ENCODE measurements at places on chromosomes 6 and 20.

DNA sequence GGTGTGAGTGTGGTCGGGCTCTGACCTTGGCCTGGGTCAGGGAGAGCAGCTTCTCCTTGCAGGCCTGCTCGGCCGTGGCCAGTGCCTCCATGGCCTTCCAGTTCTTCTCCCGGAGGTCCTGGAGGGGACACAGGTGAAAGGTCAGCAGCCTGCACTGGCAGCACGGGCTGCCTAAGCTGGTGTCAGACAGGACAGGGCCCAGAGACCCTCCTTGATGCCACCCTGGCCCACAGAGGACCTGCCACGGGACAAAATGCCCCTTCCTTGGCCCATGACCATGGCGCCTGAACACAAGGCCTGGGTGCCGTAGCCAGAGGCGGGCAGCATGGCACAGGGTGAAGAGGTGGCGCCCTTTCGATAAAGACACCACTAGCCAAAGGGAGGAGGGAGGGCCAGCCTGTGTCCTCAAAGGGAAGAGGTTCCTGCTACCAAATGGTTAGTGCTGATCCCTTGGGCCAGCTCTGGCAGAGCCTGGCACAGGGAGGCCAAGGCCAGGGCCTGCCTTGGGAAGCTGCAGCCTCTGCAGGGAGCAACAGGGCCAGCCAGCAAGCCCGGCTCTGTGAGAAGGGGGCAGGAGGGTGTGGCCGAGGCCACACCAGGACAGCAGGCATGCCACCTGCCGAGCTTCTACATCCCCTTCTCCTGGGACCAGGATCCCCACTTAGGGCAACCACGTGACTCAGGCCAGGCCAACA, 54.8 kb downstream of the DSTN start:
- DNase-seq: no peak

GRCh38 chr20:48523191-48523995, 304.4 kb downstream of the PREX1 start:
- DNase-seq: peak; percentile 86

DNA sequence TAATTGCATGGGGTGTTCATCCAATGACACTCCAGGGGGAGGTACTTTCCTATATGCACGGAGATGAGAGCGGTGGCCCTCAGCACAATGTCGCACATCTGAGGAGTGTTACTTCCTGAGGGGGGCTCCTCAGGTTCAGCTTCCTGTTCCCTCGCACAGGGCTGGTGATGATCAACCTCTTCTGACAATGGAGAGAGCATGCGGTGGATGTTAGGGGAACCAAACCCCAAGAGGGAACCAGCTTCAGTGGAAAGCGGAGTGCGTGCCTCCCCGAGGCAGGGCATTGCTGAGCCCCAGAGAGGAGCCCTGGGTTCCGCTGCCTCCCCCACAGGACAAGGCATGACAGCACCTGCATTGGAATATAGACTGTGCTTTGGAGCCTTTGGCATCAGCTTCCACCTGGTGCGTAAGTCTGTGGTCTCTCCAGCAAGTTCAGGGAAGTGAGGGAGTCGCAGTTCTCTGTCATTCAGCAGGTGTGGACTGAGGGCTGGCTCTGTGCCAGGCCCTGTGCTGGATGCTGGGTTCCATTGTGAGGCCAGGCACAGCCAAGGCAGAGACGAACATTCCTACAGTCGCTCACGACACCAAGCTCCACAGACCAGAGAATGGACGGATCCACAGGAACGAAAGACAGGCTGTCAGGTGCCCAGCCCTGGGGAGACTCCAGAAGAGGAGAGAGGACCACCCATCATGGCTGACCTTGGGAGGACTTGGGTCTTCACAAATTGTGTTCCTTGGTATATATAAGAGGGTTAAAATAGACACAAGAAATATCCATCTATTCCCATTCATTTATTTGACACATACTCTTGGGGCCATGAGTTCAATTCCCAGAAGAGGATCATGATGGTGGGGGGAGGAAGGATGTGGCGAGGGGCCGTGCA, 3.9 kb upstream of the ZNF831 start:
- no peak for DNase-seq

- no peak for DNase-seq
These were observed 96.6 kb upstream of the NAA20 start for GRCh38 chr20:19920381-19921138.

- DNase-seq: no peak
These were observed 223.0 kb downstream of the BCKDHB start for GRCh38 chr6:80329496-80329895.

GRCh38 chr6:69988458-69989126, 122.2 kb downstream of the COL19A1 start:
- DNase-seq: no peak

- DNase-seq: no peak
These were observed 503.7 kb upstream of the SULF2 start for GRCh38 chr20:48288930-48289507.

DNA sequence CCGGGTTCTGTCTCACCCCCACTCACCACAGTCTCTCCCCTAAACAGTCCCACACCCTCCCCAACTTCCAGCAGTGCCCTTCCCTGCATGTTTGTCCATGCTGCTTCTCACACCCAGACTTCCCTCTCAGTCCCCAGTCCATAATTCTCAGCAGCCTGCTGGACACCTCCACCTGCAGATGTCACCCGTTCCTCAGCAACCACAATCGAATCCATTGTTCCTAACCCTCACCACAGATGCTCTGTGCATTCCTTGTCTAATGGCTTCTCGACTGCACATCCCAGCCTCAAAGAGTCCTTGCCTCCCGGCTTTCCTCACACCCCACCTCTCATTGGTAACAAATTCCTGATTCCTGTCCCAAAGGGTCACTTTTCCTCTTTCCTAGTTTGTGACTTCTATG, 55.6 kb downstream of the GOPC start:
- no peak for DNase-seq

- no peak for DNase-seq
These were observed 252.7 kb downstream of the TAF4 start for GRCh38 chr20:61812845-61813485.

DNA sequence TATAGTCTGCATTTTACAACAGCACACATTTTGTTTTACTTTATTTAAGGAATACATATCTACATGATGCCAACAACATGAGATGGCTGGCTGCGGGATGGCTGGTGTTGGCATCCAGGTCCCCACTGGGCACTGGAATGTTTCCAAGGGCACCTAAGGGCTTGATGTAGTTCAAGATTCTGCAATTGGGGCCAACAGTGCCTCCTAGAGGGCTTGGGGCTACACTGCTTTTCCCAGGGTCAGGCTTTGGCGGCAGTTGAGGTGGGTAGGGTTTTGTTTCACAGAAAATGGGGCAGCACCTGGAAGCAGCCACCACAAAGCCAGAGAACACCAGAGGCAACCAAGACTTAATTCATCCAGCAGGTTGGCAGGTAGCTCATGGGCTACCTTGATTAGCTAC, 202.2 kb upstream of the PRND start:
- no peak for DNase-seq

- no peak for DNase-seq
These were observed 412.8 kb upstream of the AGPAT4 start for GRCh38 chr6:161686655-161687054.

GRCh38 chr6:100657678-100658330, 193.1 kb upstream of the SIM1 start:
- DNase-seq: peak; percentile 50

- no peak for DNase-seq
These were observed 1654.1 kb downstream of the GRIK2 start for GRCh38 chr6:103047567-103047966.

- no peak for DNase-seq
These were observed 120.0 kb upstream of the CITED2 start for GRCh38 chr6:139494376-139494990.

DNA sequence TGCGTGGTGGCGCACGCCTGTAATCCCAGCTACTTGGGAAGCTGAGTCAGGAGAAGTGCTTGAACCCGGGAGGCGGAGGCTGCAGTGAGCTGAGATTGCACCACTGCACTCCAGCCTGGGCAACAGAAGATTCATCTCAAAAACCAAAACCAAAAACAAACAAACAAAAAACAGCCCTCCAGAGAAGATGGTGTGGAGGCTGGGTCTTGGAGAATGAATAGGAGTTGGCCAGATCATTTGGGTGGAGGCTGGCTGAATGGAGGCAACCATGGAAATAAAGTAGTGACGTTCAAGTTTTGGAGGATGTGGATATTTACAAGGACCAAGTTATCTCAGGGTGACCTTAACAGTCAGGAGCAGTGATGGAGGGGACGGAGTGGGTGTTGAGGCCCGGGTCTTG, 24.7 kb downstream of the HIVEP1 start:
- DNase-seq: no peak

- no peak for DNase-seq
These were observed 196.2 kb downstream of the TBC1D7 start for GRCh38 chr6:13131935-13132661.

- no peak for DNase-seq
These were observed 27.8 kb downstream of the PRSS16 start for GRCh38 chr6:27275025-27275956.

DNA sequence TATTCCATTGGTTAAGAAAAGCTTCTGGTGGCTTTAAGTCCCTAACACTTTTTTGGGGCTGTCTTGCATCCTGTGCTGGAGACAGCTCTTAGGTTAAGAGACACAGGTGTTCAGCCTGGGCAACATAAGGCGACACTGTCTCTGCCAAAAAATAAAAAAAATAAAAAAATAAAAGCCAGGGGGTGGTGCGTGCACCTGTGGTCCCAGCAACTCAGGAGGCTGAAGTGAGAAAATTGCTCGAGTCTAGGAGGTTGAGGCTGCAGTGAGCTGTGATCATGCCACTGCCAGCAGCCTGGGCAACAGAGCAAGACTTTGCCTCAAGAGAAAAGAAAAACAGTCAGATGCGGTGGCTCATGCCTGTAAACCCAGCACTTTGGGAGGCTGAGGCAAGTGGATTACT, 55.6 kb upstream of the ZMYND8 start:
- no peak for DNase-seq

DNA sequence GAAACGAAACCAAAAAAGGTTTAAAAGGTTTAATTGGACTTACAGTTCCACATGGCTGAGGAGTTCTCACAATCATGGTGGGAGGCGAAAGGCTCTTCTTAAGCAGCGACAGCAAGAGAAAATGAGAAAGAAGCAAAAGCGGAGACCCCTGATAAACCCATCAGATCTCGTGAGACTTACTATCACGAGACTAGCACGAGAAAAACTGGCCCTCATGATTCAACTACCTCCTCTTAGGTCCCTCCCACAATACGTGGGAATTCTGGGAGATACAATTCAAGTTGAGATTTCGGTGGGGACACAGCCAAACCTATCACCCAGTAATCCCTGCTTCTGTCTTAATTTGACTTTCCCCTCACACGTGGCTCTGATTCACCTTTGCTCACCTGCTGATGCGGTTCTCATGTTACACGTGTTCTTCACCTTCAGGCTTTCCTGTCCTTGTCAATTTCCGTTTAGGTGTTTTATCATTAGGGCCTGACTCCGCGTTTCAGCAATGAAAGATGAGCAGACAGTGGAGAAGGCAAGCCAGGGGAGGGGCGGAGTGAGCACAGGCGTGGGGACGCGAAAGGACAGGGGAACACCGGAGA, 57.1 kb downstream of the AGPAT4 start:
- no peak for DNase-seq

DNA sequence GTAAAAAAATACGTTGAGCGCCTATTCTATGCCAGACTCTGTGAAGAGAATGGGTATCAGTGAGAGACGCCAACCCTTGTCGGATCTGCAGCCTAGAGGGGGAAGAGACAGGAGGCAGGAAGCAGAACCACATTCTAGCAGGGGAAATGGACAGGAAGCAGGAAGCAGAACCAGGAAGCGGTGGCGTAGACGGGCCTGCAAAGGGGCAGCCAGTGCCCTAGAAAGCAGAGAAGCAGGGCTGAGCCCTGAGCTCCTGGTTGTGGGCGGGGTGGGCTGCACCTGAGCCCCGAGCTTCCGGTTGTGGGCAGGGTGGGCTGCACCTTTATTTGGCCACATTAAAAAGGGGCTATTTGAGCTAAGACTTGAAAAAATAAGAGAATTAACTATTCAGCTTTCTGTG, 71.9 kb downstream of the FAM120B start:
- DNase-seq: no peak

- DNase-seq: no peak
These were observed 44.7 kb upstream of the XRN2 start for GRCh38 chr20:21258411-21258810.

DNA sequence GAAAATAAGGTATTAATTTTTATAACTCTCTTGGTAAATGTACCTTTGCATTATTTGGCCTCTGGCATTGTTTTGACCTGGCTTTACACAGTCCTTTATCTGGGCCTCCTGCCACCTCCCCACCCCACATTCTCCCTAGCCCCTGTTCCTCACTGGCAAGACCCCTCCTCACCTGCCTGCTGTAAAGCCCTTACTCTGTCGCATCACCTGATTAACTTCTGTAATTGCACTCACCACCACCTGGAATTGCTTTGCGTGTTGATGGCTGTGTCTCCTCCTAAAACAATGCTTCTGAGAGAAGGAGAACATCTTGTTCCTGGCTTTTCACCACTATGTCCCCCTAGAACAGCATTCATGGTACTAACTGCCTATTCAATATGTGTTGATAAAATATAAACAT, 24.8 kb downstream of the SNX9 start:
- DNase-seq: no peak

GRCh38 chr6:140711019-140711613, 1336.7 kb upstream of the CITED2 start:
- DNase-seq: no peak

GRCh38 chr20:45857882-45858216, 435 bp downstream of the ZSWIM3 start:
- DNase-seq: no peak

DNA sequence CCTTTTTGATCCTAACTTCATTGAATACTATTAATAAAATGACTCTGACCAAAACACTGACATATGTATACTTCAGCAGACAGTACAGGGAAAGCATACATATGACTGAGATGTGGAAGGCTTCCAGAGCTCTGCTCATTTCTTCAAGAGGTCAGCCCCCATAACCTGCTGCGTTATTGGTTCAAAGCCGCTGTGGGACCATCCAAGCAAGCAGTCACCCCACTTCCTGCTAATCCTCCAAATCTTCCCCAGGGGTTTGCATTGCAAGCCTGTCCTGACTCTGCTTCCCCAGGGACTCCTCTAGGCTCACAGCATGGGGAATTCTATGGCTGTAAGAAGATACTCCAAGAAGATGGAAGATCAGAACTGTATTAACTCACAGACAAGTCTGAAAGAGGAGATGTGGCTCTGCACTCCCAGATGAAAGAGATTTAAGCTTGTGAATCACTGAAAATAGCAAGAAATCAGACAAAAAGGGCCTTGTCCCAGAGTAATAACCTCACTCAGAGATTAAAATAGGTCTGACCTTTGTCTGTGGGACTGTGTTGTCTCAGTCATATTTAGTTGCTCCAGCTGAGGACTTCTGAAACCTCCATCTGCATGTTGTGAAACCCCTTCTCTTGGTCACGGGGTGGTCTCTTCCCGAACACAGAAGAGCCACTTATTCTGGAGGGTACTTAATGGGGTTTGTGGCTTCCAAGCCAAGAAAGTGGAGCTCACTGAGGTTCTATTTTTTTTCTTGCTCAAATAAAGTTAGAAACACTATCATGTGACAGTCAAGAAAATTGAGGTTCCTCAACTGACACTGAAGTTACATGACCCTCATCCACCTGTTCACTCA, 101.5 kb upstream of the MARCKS start:
- no peak for DNase-seq
